ENCODE measurements at places on chromosomes 7 and 10.
A peak's percentile ranks its signal among the peaks of the same experiment; 100 is the strongest.

- no peak for DNase-seq
Observed at GRCh38 chr7:92657391-92657790, 67.2 kb upstream of the FAM133B start.

DNA sequence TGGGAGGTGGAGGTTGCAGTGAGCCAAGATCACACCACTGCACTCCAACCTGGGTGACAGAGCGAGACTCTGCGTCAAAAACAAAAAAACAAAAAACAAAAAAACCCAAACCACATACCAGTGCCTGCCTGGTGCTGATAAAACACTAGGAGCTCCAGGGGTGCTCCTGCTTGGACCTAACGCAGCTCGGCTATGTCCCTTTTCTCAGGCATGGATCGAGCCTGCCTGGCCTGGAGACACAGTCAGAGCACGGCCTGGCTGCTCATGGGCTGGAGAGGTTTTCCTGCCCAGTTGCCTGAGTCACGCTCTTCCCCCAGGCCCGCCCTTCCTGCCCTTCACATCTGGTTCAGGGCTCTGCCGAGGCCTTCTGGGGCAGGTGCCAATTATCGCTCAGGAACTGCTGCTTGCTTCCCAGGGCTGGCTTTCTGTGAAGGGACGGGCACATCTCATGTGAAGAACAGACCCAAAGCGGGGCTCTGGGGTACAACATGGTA lies 12.6 kb upstream of the NPFFR1 start:
- no peak for DNase-seq

- no peak for DNase-seq
Observed at GRCh38 chr10:7117806-7118674, 292.8 kb downstream of the SFMBT2 start.

DNA sequence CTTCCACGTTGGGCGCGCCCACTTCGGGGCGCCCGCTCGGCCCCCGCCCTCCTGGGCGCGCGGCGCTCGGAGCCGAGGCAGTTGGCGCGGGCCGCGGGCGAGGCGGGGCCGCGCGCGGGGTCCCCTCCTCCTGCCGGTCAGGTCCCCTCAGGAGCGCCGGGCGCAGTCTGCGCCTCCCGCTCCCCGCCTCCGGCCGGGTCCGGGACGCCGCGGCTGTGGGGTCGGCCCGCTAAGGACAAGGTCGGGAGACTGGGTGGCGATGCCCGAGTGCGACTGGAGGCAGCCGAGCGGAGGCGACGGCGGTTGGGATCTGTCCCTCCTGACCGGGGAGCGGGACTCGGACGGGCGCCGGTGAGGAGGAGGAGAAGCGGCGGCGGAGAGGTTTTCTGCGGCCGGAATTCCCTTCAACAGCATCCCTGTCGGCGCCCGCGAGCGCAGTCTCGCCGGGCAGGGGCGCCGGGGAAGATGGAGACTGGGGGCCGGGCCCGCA lies at the start of gene ATRNL1:
Gene ATRNL1, plus strand, starts transcription at position 80 of the 490 bp plus-strand sequence. Its CDS starts 386 bp downstream, at position 466.
- no peak for DNase-seq

- no peak for DNase-seq
Observed at GRCh38 chr7:105365541-105366534, 22.9 kb downstream of the SRPK2 start.

- DNase-seq, result no peak
Observed at GRCh38 chr10:84695902-84696301, 367.5 kb downstream of the CCSER2 start.

GRCh38 chr7:2115760-2116447 lies 116.8 kb downstream of the MAD1L1 start:
- DNase-seq, result no peak

DNA sequence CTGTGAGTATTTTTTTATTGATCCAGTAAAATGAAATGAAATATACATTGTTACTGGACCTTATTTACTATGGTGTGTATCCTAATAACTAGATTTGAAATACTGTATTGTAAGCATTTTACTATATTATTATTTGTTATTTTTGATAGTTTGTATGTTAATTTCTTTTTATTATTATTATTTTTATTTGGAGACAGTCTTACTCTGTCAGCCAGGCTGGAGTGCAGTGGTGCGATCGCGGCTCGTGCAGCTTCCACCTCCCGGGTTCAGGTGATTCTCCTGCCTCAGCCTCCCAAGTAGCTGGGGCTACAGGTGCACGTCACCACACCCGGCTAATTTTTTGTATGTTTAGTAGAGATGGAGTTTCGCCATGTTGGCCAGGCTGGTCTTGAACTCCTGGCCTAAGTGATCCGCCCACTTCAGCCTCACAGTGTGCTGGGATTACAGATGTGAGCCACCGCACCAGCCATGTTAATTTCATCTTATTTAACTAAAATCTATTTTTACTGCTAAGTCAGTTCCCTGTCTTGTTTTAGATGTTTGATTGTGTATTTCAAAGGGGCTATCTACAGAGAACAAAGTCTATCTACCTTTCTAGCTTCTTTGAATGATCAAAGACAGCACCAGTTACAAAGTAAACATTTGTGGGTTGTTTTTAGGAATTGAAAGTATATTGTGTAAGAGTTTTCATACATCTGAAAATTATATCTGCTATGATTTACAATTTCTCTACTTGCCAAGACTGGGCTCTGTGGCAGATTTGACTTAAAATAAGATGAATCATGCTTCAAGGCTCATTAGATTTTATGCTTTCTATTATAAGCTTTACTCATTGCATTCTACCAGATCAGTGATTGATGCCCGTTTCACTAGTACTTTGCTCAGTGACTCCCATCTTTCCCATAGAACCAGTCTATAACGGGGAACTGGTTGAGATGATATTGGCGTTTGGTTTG lies 41.6 kb downstream of the CDC123 start:
- no peak for DNase-seq

- no peak for DNase-seq
Observed at GRCh38 chr10:45470098-45471012, 96.3 kb downstream of the ALOX5 start.

DNA sequence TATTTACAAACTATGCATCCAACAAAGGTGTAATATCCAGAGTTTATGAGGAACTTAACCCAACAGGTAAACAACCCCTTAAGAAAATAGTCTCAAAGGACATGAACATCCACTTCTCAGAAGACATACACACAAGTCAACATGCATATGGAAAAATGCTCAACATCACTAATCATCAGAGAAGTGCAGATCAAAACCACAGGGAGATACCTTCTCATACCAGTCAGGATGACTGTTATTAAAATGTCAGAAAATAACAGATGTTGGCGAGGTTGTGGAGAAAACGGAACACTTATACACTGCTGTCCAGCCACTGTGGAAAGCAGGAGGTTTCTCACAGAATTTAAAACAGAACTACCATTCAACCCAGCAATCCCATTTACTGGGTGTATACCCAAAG lies 84.0 kb downstream of the ADD3 start:
- no peak for DNase-seq

GRCh38 chr10:125333209-125333591 lies 172.8 kb upstream of the CTBP2 start:
- no peak for DNase-seq

DNA sequence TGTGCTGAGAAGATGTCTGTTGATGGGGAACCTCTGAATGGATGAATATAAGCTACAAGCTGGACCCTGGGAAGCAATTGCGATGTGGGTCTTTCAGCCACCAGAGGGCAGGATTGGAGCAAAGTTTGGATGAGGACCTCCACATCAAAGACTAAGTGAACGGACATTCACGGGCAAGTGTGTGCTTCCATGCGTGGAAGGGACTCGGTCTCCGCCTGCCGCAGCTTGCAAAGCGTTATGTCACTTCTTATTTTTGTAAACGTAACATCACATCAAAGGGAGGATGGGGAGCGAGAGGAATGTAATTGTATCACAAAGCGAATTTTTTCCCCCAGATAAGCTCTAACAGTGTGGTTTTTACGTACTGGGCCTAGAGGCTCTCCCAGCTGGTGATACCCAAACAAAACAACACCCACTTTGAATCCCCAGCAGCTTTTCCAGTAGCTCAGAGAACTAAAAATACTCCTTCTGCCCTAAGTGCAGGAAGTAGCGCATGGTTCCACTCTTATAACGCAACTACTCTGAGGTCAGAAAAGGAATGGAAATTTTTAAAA lies 65.0 kb downstream of the VWA2 start:
- peak; percentile 88 for DNase-seq

GRCh38 chr10:561721-562120 lies 127.7 kb downstream of the DIP2C start:
- no peak for DNase-seq

GRCh38 chr10:118572256-118573041 lies 23.0 kb downstream of the PRLHR start:
- DNase-seq, result no peak

DNA sequence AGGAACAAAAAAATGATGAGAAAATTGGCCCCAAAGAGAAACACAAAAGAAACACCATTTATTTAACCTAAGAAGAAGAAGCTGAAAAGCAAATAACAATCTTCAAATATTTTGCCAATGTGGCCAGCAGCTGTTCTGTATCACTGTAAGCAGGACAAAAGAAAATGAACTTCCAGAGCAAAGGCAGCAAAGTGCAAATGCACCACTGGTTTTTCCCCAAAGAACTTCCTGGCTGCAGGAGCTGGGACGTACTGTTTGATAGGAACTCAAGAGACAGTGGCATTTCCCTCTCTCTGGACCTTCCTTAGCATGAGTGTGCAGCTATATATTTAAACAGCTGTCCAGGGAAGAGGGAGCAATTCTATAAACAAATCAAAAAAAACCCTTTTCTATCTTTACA lies 60.4 kb downstream of the RNLS start:
- DNase-seq, result no peak

DNA sequence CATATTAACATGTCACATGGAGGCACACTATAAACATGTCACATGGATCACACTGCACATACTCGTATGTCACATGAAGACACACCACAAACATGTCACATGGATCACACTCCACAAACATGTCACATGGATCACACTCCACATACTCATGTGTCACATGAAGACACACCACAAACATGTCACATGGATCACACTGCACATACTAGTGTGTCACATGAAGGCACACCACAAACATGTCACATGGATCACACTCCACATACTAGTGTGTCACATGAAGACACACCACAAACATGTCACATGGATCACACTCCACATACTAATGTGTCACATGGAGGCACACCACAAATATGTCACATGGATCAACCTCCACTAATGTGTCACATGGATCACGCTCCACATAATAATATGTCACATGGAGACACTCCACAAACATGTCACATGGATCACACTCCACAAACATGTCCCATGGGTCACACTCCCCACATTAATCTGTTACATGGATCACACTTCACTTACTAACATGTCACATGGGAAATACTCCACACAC lies 195.6 kb upstream of the PFKP start:
- no peak for DNase-seq

DNA sequence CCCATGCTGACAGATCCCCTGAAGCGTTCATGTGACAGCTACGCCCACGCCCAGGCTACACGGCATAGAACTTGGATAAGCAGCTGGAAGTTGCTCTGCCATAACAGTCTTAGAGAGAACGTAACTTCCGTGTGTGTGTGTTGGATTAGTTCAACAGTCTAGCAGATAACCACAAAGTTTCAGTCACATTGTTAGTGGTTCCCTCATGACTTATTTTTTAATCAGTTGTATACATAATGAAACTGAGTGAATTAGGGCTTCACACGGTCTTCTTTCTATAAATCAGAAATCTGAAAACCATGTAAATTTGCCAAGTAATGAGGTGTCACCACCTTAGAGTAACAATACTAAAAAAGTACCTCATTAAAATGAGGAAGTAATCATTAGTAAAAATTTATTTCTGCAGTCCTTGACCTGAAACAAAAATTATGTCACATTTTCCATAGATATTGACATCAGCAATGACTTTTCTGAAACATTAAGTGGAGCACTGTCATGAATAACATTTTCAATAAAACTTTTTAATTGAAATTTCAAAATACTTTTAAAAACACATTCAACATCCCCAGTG lies 21.7 kb upstream of the MACC1 start:
- DNase-seq, result no peak

DNA sequence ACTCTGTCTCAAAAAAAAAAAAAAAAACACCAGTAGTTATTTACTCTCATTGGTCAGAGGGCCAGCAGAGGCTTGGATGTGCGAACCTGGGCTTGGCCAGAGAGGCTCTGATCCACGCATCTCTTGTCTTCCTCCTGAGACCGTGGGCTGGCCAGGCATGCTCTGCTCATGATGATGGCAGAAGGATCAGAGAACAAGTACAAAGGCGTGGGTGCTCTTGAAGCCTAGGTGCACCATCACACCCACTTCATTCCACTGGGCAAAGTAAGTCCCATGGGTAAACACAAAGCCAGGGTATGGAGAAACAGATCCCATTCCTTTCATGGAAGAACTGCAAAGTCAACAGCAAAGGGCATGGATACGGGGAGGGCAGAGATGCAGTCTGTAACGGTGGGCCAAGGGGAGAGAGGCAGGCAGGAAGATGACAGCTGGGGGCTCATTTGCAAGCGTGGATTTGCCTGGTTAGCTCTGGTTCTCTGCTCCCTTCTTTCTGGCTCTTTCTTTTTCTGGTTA lies 128.2 kb upstream of the SDK1 start:
- no peak for DNase-seq

- no peak for DNase-seq
Observed at GRCh38 chr7:36309301-36309700, 80.4 kb upstream of the ANLN start.

GRCh38 chr7:727104-727805 lies at the start of gene PRKAR1B:
TSS of gene PRKAR1B (minus strand) at chr7:727281. CDS start at chr7:711505, 15,776 bp downstream.
- DNase-seq, result no peak

GRCh38 chr10:11677480-11677879 lies 64.7 kb upstream of the ECHDC3 start:
- no peak for DNase-seq

DNA sequence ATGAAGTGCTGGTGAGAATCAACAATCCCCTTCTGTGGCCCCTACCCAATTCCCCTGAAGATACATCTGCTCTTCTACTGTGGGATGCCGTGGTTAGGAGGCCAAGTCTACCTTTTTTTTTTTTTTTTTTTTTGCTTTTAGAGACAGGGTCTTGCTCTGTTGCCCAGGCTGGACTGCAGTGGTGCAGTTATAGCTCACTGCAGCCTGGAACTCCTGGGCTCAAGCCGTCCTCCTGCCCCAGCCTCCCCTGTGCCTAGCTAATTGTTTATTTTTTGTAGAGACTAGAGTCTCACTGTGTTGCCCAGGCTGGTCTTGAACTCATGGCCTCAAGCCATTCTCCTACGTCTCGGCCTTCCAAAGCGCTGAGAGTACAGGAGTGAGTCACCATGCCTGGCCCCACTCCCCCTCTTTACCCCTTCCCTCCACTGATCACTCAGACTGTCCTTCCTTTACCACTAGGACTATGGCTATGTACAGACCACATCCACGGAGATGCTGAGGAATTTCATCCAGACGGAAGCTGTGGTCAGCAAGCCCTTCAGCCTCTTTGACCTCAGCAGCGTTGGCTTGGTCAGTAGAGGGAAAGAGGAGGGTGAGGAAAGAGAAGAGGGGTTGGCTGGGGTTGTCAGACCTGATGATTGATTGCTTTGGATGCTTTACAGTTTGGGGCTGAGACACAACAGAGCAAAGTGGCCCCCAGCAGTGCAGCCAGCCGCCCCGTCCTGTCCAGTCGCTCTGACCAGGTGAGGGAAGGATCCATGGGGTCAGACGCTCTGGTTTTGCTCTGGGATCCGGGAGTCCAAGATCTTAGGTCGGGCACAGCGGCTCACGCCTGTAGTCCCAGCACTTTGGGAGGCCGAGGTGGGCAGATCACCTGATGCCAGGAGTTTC lies 1.8 kb downstream of the AP4M1 start:
- no peak for DNase-seq

- DNase-seq, result no peak
Observed at GRCh38 chr7:16688249-16688648, 42.3 kb downstream of the BZW2 start.
